Kasumi-1 (cell line): ENCODE measurements at places on chromosomes 1 and 21.
A peak's percentile ranks its signal among the peaks of the same experiment; 100 is the strongest.

DNA sequence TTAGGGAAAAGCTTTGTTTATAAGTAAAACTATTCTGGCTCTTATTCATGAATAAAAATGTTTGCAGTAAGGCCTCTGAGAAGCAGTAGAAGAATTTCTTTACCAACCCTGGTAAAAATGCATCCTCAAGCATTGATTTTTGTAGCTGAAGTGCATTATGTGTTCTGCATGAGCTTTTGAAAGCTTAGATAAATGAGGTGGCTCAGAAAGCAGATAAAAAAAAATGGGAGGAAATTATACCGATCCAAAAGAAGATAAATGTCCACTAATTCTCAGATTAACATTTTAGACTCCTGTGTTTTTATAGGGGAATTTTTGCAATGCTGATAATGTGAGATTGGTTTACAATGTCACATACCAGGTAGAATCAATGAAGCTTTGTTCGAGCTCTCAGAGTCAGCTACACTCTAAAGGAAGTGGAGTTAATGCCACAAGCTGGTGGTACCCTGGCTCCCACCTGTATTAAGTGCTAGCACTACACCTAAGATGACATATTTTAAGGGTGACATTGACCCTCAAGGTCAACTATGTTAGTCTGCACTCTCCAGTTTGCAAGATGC lies 85.5 kb upstream of the SELENON start:
- no peak for DNase-seq

- peak; percentile 10 for DNase-seq
These were observed 154.4 kb downstream of the OMA1 start for GRCh38 chr1:58392083-58392482.

- no peak for DNase-seq
These were observed 28.1 kb upstream of the TARBP1 start for GRCh38 chr1:234507089-234507488.

GRCh38 chr1:119007670-119008482 lies 19.7 kb upstream of the TBX15 start:
- no peak for DNase-seq

- DNase-seq, result no peak
These were observed 88.5 kb downstream of the ASH1L start for GRCh38 chr1:155474146-155474545.

DNA sequence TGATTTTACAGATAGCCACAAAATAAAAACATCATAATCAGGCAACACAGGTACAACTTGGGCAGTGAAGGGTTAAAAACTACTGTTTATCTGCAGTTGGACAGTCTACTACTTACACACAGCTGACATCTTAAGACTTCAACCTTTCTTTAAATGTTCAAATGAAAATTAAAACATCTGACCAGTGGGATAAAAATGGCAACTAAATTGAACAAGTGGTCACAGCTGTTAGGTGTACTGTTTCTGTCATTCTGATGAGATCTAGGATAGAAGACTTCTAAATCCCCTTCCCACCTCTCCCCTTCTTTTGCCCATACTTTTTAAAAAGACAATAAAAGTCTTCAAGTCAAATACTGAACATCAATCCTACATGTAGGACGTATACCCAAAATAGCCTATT lies 56.2 kb downstream of the ENAH start:
- no peak for DNase-seq

DNA sequence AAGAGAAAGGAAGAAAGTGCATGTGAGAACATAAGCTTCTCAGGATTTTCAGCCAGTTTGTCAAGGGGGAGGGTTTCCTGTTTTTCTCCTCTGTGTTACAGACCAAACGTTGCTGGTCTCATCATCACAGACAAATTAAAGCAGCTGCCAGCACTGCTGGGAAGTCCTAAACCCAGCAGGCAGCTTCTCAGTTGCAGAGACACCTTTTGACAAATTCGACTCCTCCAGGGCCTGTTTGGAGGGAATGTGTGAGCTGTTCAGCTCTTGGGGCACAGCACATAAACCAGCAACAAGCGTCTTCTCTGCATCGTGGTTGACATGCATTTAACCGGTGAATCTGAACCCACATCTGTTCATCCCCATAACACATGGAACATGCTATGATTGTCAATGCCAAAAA lies 454.6 kb upstream of the RUNX1 start:
- peak; percentile 48 for DNase-seq

DNA sequence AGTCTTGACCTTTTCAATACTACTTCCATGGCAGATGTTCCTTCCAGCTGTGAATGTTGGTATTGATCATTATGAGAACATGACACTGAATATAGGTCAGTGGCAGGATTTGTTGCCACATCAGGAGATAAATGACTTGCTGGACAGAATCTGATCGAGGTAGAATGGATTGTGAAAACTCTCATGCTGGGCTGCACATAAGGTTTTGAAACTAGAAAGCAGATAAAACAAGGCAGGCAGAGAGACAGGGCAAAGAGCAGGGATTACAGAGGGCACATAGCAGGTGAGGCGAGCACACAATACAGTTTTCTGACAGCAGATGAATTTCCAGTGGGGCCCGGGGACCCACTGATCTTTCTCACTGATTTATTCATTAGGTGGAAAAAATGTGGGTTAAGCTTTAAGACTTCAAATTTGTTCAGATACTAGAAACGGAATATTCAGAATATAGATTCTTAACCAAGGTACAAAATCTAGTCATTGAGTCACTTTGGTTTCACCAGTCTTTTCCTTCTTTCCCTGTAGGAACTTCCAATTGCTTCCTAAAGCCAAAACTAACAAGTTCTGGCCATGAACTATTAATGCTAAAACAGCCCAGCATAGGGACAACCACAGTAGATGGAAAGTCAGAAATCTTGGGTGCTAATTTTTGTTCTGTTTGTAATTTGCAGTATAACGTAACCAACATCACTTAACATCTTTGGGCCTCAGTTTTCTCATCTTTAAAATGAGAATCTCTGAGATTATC lies 296.0 kb upstream of the PTBP2 start:
- DNase-seq, result no peak

DNA sequence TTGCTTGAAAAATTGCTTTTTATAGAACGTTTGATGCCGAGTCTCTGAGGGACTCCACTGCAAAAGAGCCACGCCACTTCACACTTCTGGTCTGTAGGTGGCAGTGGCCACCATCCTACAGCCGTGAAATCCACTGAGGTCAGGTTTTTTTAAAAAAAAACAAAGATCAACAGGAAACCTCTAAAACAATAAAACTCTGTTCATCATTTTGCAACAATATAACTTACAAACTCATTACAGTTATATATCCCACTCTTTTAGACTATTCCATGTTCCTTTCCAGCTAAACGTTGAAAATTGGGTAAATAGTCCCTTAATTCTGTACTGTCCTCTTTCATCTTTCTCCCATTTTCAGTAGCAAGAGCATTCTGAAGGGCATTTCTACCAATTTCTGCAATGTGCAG lies 64.6 kb upstream of the FMN2 start:
- DNase-seq, result peak; percentile 82

- DNase-seq, result no peak
These were observed 19.2 kb upstream of the EDEM3 start for GRCh38 chr1:184773762-184774320.
